Glomerular endothelial cell (primary cell): ENCODE measurements at places on chromosomes 5 and 9. TPM values are rescaled to one million over a fixed set of nuclear protein-coding genes. Genes with fewer than 3 reads are reported as not detected.

- no peak for DNase-seq
These were observed 149.8 kb upstream of the TNC start for GRCh38 chr9:115267790-115268189.

- no peak for DNase-seq
These were observed 1.2 kb downstream of the GRIN3A start for GRCh38 chr9:101737165-101737704.

DNA sequence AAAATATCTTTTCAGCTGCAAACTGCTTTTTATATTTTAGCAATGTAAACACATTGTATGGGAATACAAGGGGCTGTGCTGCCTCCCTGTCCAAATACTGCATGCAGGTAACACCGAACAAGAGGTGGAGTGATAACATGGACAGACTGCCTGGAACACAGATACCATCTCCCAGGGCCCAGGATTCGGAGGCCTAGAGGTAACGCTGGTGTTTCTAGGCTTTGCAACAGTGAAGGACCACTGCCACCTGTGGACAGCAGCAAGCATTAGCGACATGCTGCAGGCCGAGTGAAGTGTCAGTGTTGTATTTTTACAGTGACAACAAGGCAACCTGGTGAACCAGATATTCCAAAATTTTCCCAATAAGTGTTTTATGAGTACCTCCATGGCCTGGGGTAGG lies 379.1 kb downstream of the DMRT2 start:
- no peak for DNase-seq

CDO1 gene
- 0.48 and 0.82 TPM in 2 replicates for total RNA-seq

DNA sequence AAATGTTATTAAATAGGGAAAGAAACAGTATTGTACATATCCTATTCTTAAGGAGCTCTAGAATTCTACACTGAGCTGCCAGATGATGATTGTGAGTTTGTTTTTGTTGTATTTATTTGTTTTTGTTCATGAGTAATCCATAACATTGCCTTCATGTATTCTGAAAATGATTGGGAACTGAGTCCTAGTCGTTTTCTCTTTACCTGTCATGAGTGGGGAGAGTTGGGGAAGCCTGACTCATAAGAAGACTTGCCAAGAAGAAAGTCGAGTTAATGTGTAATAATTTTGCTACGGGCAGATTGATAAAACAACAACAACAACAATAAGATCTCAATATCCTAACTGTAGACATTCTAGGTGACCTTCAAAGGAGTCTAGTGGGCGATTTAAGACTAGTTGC lies 103.8 kb downstream of the ANKRD55 start:
- no peak for DNase-seq

DNA sequence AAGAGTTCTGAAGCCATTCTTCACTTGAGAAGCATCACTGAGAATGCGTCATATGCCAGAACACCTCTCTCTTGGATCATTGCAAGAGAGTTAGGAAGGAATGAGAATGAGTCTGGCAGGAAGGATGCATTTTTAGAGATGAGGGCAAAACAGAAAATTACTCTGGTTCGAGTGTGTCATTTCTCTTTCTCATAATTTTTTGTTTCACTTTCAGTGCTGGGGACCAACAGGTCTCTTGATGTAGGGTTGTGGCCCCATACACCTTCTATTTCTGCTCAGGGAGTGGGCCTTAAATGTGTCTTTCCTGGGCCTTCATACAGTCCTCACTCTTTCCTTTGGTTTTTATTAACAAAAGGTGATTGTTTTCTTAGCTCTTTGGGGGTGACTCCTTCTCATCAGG lies 302.4 kb downstream of the NR3C1 start:
- no peak for DNase-seq

CHSY3 gene
- 2.4 and 7.7 TPM in 2 replicates for total RNA-seq

FAXDC2 gene
- 7.8 and 8.9 TPM in 2 replicates for total RNA-seq

- no peak for DNase-seq
These were observed 111.1 kb upstream of the LMX1B start for GRCh38 chr9:126502417-126503332.
